ENCODE measurements at places on chromosomes 3 and 15.

DNA sequence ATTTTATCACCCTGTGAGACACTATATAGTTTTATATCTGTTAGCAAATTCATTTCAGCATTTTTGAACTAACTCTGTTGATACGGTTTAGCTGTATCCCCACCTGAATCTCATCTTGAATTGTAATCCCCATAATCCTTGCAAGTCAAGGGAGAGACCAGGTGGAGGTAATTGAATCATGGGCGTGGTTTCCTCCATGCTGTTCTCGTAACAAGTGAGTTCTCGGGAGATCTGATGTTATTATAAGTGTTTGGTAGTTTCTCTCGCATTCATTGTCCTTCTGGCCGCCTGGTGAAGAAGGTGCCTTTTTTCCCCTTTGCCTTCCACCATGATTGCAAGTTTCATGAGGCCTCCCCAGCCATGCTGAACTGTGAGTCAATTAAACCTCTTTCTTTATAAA lies 53.2 kb upstream of the TMC3 start:
- no peak for DNase-seq

DNA sequence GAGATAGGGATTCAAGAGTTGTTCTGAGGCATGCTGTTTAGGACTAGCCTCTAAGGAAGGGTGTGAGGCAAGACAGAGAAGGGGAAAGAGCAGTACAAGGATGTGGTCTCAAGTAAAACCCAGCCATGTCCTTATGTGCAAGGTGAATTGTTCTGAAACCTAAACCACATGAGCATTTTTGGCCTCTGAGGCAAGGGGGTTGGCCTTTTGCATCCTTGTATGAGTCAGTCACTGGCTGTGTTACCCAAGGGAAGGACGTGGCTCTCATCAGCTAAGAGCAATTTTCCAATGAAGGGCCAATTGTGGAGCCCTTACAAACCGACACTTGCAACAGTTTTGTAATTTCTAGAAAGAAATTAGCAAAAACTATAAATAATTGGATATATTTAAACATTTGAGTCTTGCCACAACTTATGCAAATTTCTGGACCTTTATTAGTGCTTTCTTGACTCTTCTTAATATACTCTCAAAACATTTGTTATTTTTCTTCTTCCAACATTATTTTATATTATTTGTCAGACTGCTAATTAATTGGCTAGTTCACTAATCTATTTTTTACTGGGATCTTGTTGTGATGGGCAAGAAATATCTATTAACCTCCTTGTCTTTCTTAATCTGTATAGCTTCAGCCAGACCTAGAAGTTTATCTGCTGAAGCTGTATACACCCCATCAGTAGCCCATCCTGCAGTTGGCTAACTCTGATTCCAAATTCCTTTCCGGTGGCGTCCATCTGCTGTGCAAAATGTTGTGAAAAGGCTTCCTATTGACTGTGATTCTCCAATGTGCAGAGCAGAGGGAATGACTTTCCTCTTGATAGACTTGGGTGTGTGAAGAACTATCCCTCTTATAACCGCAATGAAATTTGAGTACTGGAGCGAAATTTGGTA lies 97.7 kb upstream of the P2RY1 start:
- peak; percentile 43 for DNase-seq

- no peak for DNase-seq
Measured at GRCh38 chr3:129686941-129687340, 80.5 kb upstream of the PLXND1 start.

DNA sequence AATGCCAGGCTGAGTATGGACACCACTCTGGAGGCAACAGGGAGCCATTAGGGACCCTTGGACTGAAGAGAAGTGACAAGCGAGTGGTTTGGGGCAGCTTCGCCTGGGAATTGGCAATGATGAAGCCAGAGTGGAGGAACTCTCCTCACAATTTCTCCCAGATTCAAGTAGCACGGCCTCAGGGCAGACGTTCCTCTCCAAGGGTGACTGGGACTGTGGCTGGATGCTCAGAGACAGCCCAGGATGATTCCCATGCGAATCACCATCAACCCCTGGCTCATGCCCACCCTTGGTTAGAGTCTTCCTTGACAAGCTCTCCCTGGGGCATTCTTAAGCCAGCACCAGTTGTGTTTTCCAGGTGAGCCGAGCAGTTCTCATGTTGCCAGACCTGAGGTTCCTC lies 16.3 kb upstream of the DOCK3 start:
- DNase-seq = peak; percentile 69

DNA sequence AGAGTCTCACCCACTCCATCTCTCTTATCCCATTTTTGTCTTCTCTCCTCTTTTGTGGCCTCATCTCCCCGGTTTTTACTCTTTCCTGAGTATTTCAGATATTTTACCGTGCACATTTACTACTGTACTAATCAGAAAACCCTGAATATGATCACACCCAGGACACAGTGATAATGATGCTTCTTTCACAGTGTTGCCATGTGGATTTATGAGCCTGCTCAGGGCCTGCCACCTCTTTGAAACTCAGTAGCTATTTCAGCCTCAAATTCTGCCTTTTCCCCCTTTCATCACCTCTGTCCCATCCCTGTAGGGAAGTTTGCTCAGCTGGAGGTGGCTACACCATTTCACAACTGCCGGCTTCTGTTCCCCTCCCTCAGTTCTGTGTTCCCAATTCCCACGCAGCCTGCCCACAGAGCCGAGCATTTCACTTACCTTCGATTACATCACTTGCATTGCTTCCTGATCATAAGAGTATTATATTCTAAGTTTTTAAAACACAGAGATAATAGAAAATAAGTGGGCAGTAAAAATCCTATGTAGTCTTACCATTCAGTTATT lies 33.2 kb downstream of the ARNT2 start:
- DNase-seq = no peak

DNA sequence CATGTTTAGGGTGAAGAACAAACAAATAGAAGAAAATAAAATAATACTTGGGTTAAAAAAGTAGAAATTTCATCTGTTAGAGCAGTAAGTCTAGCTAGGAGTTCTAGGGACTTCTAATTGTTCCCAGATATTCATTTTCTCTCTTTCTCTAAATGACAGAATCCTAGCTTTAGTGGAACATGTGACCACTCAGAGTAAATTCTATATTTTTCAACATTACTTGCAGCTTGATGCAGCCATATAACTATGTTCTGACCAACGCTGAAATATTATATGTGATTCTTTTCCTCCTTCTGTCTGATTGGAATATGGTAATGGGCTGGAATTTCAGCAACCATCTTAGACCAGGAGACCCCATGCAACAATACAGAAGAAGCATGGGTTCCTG lies 8.1 kb downstream of the PTX3 start:
- DNase-seq = no peak

GRCh38 chr3:142574665-142575064 lies 3.9 kb downstream of the ATR start:
- no peak for DNase-seq

DNA sequence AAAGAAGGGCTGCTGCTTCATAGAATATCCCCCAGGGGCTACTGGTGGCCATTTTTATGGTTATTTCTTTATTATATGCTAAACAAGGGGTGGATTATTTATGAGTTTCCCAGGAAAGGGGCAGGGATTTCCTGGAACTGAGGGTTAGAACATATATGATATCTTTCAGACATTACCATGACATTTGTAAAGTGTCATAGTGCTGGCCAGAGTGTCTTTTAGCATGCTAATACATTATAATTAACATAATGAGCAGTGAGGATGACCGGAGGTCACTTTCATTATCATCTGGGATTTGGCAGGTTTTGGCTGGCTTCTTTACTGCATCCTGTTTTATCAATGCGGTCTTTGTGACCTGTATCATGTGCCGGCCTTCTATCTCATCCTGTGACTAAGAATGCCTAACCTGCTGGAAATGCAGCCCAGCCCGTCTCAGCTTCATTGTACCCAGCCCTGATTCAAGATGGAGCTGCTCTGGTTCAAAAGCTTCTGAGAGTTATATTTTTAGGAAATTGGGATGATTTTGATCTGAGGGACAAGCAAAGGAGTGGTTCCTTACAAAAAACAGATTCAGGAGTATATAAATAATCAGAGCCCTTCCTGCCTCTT lies 9.1 kb upstream of the ZBTB20 start:
- no peak for DNase-seq

GRCh38 chr3:138941259-138941885 lies 5.6 kb downstream of the FOXL2 start:
- DNase-seq = peak; percentile 54

GRCh38 chr3:115635406-115635805 lies 12.1 kb downstream of the GAP43 start:
- DNase-seq = no peak

GRCh38 chr3:143506190-143506589 lies 342.1 kb downstream of the SLC9A9 start:
- no peak for DNase-seq

- no peak for DNase-seq
Measured at GRCh38 chr3:153619268-153619667, 457.2 kb downstream of the RAP2B start.

DNA sequence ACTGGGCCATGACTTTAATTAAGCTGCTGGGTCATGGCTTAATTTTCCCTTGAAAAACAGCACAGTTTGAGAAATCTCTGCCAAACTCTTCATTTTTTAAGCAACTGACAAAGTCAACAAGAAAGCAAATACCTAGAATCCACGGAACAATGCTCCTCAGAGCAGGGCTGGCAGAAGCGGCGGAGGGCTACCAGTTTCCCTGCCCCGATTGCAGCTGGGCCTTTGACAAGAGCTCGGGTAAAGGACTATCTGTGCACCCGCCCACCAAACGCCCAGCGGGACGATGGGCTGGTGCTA lies 1.2 kb downstream of the GOLIM4 start:
- DNase-seq = no peak

DNA sequence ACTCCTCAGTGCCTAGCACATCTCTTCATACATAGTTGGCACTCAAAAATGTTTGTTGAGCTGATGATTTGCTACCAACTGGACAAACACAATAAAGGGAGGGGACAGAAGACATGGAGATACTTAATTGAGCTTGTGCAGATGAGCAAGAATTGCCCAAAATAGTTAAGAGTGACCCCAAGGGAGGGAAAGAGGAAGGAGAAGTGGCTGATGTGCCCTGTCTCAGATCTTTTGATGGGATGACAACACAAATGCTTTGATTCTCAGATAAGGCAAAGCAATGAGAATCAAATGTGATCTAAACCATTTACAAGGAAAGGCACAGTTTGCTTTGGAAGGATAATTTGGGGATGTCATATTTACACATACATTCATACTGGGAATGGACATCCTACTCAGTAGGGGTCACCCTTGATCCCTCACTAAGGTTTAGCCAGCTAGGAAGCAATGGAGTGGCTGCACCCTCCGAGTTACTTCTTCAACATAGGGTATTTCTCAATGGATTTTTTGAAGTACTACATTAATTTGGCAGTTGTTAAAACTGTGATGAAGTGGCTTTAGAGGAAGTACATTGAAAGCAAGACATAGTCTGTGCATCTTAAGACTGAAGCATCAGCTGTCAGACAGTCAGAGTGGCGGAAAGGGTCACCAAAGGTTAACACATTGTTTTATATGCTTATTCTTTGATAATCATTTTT lies 21.9 kb upstream of the SSR3 start:
- no peak for DNase-seq

GRCh38 chr3:188417766-188418165 lies 263.8 kb downstream of the LPP start:
- DNase-seq = no peak

- no peak for DNase-seq
Measured at GRCh38 chr3:134753999-134754742, 40.9 kb upstream of the EPHB1 start.
